IMR-90 (cell line): ENCODE measurements at places on chromosomes 2 and 18. TPM values are rescaled to one million over a fixed set of nuclear protein-coding genes. Genes with fewer than 3 reads are reported as not detected.

PTPRM gene
- total RNA-seq: 23.6 and 28.3 TPM in 2 replicates

LAMA1 gene
- total RNA-seq: 10.9 and 11.4 TPM in 2 replicates

WDR75 gene
- 52.2 and 56.9 TPM in 2 replicates for total RNA-seq

GPR148 gene
- not detected in 2 replicates for total RNA-seq

ZAP70 gene
- total RNA-seq: under 0.01 TPM in 1 of 2 replicates, not detected in the other

MAP3K19 gene
- total RNA-seq: not detected in 2 replicates

LDLRAD4 gene
- total RNA-seq: not detected in 2 replicates

KATNAL2 gene
- total RNA-seq: 0.90 and 1.4 TPM in 2 replicates

FOXI3 gene
- total RNA-seq: not detected in 2 replicates

C2orf15 gene
- total RNA-seq: under 0.01 TPM in 1 of 2 replicates, not detected in the other

UGT1A10 gene
- not detected in 2 replicates for total RNA-seq

VAMP8 gene
- total RNA-seq: 0.83 and 0.90 TPM in 2 replicates

CTIF gene
- total RNA-seq: 25.1 and 27.5 TPM in 2 replicates

ZNF236 gene
- 9.7 and 11.1 TPM in 2 replicates for total RNA-seq

KCNF1 gene
- 0.54 and 0.56 TPM in 2 replicates for total RNA-seq

MYCN gene
- not detected in 2 replicates for total RNA-seq

ZC3H6 gene
- total RNA-seq: 2.0 and 2.2 TPM in 2 replicates

CEP76 gene
- total RNA-seq: 8.1 and 8.3 TPM in 2 replicates

POMC gene
- not detected in 2 replicates for total RNA-seq

AQP12A gene
- not detected in 2 replicates for total RNA-seq

SERPINB3 gene
- not detected in 2 replicates for total RNA-seq

MYO7B gene
- 0.18 and 0.28 TPM in 2 replicates for total RNA-seq

TSGA10 gene
- total RNA-seq: 0.54 and 1.1 TPM in 2 replicates

NT5DC4 gene
- total RNA-seq: not detected in 2 replicates

RAX gene
- total RNA-seq: not detected in 2 replicates
